ENCODE measurements at places on chromosomes 6 and 20.

DNA sequence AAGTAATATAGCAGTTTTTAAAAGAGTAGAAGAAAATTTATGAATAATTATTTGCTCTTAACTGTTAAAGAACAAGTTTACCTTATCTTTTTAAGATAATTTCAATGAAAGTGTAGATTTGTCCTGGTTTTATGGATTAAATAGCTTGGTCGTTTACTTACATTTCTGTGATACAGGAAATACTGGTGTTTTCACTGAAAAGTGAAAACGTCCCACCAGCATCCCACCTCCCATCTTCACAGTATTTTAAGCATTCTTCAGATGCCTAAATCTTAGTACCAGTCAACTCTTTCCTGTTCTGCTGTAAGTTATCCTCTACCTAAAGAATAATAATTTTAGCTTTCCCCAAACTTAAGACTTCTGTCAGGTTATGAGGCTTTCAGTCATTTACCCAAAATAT, 5.8 kb downstream of the TAB2 start:
- DNase-seq: no peak

GRCh38 chr6:48766349-48766748, 655.4 kb upstream of the PTCHD4 start:
- DNase-seq: no peak

GRCh38 chr6:30792786-30793185, 48.4 kb upstream of the IER3 start:
- DNase-seq: no peak

- DNase-seq: no peak
Measured at GRCh38 chr6:23445157-23445710, 680.8 kb upstream of the NRSN1 start.

DNA sequence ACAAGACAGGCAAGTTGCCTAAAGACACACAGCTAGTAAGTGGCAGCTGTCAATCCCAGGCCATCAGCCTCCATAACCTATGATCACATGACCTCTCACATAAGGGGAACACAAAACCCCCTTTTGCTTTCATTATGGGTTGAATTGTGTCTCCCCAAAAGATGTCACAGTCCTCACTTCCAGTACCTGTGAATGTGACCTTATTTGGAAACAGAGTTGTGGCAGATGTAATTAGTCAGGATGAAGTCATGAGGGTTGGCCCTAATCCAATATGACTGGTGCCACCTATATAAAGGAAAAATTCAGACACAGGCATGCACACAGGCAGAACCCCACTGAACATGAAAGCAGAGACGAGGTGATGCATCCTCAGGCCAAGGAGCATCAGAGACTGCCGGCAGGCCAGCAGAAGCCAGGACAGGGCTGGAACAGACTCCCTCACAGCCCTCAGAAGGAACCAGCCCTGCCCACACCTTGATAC, 33.6 kb downstream of the GFOD1 start:
- no peak for DNase-seq
